ENCODE measurements at places on chromosomes 6 and 20.

DNA sequence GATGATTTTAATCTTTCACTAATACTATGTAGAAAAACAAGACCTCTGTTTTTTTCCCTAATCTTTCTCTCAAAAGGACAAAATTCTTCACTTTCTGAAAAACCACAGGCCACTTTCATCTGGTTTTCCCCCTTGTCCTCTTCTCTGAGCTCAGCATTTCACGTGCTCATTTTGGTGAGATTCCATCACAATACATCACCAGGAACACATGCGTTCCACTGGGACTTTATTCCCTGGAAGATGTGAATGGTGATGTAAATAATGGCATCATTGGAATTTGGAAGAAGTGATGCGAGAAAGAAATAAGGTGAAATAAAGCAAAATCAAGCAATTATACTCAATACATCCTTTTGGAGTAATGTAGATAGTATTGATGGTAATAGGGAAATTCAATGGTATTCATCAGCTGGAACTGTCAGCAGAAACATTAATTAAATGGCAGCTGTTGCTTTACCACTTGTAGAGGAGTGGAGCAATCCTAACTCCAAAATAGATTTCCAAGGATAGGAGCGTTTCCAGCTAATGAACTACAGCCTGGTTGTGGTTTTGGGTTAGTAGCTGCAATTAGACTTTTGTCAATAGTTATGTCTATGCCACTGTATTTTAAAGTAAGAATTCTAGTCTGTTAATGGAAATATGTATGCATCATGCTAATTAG lies 11.5 kb downstream of the FILIP1 start:
- DNase-seq, result no peak

- no peak for DNase-seq
These were observed 75.5 kb downstream of the GPR6 start for GRCh38 chr6:110053395-110054240.

DNA sequence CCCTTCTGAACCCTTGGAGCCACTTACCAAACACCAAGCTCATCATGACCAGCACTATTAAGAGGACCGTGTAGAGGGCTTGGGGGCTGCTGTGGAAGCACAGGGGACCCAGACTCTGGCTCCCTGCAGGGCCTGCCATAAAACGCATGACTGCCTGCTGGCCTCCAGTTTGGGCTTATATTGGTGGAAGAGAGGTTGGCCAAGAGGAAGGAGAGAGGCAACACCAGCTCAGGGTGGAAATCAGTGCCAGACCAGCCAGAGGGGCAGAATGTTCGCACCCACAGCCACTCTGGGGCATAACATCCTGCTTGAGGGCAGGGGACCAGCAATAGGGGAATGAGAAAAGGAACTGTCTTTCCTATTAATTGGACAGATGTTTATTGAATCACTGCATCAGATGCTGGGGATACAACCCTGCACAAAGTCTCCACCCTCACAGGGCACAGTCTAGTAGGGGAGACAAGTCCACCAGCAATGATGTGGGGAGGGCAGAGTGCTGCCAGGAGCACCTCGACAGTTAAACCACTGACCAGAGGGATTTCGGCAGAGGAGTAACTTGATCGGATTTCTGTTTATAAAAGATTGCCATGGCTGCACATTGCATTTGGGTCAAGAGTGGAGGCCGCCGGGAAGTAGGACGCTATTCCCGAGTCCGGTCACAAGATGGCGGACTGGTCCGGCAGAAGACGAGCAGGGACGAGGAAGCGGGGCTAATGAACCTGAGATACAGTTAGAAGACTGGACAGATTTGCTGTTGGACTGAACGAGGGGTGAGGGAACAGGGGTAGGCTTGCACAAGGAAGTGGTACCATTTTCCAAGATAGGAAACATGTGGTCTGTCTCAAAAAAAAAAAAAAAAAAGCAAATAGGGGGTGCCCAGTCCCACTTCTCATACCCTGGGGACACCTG lies at the start of gene LY6G5C:
Gene LY6G5C (minus strand): TSS at position 842 of the 909 bp plus-strand sequence. CDS start 694 bp downstream, at position 148.
- no peak for DNase-seq

GRCh38 chr6:56288347-56288746 lies 41.0 kb upstream of the COL21A1 start:
- no peak for DNase-seq

DNA sequence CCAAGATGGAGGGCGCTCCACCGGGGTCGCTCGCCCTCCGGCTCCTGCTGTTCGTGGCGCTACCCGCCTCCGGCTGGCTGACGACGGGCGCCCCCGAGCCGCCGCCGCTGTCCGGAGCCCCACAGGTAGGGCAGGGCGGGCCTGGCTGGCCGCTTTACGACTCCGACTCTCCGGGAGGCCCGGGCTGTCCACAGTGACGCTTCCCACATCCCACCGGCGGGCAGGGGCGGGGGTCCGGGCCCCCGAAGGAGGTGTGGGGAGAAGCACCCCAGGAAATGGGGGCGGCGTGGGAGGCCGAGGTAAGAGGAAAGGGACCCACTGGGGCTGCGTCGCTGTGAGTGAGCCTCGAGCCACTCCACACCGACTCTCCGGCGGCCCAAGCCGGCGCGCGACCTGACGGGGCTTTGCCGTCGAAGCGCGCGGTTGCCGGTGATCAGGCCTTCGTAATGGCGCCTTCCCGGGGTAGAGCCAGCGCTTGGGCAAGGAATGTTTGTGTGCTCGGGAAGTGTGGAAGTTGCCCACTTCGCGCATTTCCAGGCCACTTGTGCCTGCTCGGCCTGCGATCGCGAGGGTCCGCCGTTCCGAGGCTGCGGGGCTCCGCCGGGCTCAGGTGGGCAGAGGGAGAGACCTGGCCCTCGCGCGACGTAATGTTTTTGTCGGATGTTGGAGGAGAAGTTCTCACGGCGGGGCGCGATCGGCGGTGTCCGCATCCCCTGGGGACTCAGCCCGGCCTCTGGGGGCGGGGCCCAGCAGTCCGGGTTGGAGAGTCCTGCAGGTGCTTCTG lies 427 bp downstream of the GINM1 start:
- DNase-seq, result no peak

GRCh38 chr6:157172231-157172701 lies 151.1 kb downstream of the TMEM242 start:
- DNase-seq, result no peak

- DNase-seq, result no peak
These were observed 50.5 kb downstream of the HLA-A start for GRCh38 chr6:29992807-29993206.

- no peak for DNase-seq
These were observed 6.8 kb upstream of the EZR start for GRCh38 chr6:158825951-158826306.

GRCh38 chr6:25481267-25481666 lies 170.7 kb upstream of the SCGN start:
- DNase-seq, result no peak

GRCh38 chr20:44579313-44580081 lies 2.9 kb upstream of the PKIG start:
- no peak for DNase-seq

DNA sequence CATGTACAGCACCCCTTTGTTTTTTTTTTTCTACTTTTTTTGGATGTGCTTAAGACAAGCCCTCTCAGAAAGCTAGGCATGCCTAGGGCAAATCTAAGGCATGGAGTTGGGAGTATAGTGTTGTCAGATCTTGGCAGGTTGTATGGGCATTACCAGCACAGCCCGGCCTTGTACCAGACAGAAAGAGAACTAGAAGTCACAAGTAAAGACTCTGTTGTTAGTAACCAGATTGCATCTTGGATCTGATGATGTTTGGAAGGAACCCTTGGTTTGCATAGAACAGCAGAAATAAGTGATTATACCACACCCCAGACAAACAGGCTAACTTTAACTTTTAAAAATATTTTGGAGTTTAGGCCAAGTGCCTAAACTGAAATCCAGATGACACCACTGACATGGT lies 25.6 kb downstream of the STK35 start:
- no peak for DNase-seq

GRCh38 chr20:1357921-1358671 lies 29.2 kb upstream of the SDCBP2 start:
- no peak for DNase-seq

DNA sequence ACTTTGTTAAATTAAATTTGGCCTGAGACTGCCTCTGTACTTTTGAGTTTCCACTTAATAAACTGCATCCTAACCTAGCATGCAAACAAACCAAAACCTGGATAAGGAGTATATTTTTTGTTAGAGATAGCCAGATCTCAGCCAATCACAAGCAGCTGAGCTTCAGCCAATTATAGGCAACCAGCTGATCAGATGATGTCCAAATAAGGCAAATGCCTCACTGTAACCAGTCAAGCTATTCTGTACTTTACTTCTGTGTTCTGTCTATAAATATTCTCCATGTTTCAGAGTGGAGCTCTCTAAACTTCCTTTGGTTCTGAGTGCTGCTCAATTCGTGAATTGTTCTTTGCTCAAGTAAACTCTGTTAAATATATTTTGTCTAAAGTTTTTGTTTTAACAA lies 194.6 kb upstream of the RGS17 start:
- no peak for DNase-seq

- DNase-seq, result no peak
These were observed 338.9 kb downstream of the ESR1 start for GRCh38 chr6:152146385-152146784.

GRCh38 chr6:144590532-144590931 lies 305.4 kb downstream of the UTRN start:
- DNase-seq, result no peak

DNA sequence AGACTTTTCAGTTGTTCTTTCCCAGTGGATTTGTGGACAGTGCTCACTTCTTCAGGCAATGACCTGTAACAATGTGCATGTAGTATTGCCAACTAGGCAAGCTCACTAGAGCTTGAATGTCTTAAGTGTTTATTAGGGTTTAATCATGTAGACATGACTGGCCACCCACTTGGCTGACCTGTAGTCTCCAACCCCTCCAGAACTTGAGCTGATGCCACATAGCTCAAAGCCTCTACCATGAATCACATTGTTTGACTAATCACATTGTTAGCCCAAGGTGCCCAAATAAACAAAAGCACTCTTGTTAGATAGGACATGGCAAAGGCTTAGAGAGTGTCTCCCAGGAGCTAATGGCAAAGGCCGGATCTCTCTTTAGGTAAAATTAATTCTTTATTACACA lies 272.7 kb downstream of the GRIK2 start:
- DNase-seq, result no peak

- no peak for DNase-seq
These were observed 122.3 kb downstream of the ANKS1A start for GRCh38 chr6:35011096-35012041.

DNA sequence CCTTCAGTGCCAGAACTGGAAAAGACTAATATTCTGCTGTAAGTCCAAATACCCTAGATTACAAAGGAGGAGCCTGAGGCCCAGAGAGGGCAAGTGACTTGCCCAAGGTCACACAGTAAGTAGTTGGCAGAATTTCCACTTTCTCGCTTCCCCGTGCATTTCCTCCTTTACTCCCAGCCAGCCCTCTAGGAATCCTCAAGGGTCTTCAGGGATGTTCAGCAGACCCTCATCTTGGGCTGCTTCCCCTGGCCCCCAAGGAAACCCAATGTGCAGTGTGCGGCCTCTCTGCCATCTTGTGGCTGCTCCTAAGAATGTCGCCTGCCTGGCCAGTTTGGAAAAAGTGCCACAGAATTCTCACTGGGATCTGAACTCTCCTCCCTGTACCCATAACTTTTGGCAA lies 217.7 kb upstream of the LRFN2 start:
- DNase-seq, result no peak

DNA sequence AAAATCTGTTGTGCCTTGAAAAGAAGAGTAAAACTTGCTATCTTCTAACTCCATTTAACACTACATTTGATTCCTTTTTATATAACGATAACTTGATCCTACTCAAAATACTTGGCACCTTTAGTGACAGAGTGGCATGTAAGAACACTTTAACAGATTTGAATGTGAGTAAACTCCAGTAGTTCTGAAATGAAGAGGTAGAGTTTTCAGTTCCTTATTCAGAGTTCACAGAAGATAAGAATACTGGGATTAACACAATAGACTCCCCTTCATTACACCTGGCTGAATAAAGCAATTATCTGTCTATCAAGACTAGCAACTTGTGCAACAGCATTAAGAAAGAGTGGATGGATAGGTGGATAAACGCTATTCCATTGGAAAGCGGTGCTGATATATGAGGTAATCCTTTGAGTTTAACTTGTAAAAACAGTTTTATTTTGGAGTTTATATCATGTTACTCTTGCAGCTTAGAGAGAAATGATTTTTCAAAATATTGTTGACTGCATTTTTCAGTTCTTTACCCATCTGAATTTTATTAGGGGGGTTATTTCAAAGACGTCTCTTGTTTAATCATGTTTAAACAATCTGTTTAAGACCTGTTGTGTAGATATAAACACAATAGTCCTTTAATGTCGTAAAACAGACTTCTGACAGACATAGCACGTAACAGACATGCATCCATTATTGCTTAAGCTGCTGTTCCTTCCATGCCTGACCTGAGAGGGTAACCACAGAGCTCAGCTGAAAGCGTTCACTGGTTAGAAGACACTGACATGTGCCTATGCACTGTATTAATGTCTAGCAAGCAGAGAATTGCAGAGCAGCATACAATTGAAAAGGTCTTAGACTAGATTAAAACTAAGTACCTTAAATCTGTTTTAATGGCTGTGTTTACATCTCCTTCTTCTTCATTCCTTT lies 102.4 kb upstream of the SUPT3H start:
- DNase-seq, result no peak

DNA sequence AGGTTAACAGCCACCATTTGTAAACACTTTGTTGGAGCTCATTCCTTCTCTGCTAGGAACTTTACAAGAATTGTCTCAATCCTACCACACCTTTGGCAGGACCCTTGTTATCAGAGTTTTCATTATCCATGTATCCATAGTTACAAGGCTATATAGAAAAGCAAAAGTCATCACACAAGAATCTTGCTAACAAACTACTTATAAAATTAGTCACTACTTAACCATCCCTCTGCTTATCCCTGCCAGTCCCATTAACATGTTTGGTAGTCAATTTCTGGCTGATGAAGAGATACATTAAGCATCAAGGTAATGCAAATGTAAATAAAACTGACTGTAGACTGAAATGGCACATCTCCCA lies 10.4 kb downstream of the ZSWIM3 start:
- DNase-seq, result no peak

GRCh38 chr20:4161401-4162251 lies 146.3 kb upstream of the RNF24 start:
- DNase-seq, result no peak

GRCh38 chr6:51929934-51930574 lies 157.4 kb downstream of the PKHD1 start:
- no peak for DNase-seq

DNA sequence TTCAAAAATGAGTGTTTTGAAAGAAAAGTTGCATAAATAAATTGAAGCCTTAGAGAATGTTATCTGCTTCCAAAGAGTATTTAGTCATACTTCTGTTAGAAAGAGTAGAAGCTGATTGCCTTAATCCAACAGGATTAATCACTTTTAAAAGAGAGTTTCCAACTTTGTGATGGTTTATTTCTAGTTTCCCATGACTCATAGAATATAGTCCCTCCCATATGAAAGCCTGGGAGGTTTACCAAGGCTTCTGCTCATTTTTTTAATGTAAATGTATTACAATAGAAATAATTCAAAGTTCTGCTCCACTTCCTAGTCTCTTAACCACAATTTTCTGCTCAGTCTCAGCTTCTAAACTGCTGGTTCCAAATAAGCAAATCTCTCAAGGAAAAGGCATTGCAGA lies 118.0 kb upstream of the IRAK1BP1 start:
- no peak for DNase-seq

GRCh38 chr20:36331209-36331608 lies 25.1 kb downstream of the DLGAP4 start:
- DNase-seq, result no peak

- no peak for DNase-seq
These were observed 86.4 kb upstream of the FOXP4 start for GRCh38 chr6:41459738-41460137.
